Stimulated activated naive CD4-positive, alpha-beta T cell treated with Interleukin-2 at 50 U/mL for 16 hours (primary cell): ENCODE measurements at places on chromosomes 5 and 9.

GRCh38 chr9:22215521-22215920 lies 206.4 kb upstream of the CDKN2B start:
- no peak for DNase-seq

DNA sequence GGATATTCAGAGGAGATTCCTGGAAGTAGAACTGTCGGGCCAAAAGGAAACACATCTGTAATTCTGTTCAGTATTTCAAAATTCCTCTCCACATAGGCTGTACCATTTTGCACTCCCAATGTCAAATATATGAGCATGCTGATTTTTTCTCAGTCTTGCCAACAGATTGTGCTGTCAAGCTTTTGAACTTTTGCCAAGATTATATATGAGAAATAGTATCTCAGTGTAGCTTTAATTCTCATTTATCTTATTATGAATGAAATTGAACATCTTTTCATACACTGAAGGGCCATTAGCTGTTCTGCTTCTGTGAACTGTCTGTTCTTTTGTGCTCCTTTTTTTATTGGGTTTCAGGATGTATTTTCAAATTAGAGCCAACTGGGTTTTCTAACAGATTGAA lies 907.1 kb downstream of the MAT2B start:
- DNase-seq: no peak

DNA sequence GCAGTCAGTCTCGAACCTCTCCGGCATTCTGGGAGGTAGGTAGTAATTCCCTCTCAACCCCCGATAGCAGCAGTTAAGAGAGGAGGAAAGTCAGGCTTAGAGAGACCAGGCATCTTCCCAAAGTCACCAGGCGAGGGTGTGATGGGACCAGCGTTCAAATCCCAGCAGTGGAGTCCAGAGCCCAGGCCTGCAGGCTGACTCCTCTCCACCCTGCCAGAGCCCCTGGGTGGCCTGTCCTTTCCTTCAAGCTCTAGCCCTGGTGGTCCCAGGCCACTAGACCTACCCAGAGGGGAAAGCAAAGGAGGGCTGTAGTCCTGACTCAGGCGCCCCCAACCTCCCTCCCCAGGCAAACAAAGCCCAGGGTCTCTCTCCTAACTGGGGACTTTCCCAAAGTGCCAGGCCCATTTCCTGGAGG lies 4.2 kb upstream of the NR5A1 start:
- no peak for DNase-seq

DNA sequence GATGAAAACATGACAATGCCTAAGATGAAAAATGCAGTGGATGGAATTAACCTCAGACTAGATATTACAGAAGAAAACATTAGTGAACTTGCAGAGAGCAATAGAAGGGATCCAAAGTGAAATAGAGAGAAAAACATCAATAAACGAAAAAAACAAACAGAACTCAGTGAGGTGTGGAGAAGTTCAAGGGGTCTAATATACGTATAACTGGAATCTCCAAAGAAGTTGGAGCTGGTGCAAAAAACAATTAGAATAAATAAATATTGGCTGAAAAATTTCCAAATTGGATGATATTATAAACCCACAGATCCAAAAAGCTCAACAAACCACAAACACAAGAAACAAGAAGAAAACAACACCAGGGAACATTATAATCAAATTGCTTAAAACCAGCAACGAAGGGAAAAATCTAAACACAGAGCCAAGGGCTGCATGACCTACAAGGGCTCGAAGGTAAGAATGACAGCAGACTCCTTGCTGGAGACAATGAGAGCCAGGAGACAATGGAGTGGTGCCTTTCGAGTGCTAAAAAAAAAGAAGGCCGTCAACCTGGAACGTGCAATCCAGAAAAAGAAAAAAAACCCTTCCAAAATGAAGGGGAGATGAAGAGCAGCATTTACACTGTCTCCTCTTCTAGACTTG lies 11.8 kb downstream of the FAM163B start:
- no peak for DNase-seq

DNA sequence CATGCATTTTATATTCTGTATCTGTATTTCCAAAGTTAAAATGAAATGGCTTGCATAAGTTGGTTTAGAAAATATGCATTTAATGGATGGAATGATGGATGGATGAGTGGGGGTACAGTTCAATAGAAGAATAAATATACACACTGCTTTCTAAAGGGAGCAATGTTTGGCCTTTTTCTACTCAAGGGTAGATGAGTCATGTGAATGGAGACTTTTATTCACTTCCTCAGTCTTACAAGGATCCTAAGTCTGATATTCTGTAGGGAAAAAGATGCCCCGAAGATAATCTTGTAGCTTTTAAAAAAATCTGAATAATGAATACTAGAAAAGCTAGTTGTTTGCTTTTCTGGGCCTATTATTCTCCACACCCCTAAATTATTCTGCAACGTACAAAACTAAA lies 2112.1 kb downstream of the MAT2B start:
- DNase-seq: no peak

DNA sequence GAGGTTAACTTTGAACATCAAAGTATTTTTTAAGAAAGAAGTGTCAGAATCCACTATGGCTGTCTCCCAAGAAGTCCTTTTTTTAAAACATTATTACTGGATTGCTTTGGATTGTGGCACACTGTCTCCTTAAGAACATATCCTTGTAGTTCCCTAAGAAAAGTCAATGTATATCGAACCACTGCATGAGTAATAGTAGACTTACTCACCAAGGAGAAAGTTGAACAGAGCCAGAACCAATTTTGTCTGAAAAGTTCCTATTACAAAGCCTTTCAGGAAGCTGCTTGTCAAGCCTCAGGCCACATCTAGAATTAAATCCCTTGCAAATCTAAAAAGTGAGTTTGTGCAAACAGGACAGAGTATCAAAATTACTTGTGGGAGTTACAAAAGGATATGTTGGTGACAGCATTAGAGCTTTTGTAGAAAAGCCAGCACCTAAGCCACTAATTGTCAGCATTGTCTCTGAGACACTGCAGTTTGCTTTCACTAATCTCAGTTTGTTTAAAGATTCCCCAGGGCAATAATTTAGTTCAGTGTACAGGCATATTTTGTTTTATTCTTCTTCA lies 195.4 kb downstream of the MPDZ start:
- DNase-seq: no peak

DNA sequence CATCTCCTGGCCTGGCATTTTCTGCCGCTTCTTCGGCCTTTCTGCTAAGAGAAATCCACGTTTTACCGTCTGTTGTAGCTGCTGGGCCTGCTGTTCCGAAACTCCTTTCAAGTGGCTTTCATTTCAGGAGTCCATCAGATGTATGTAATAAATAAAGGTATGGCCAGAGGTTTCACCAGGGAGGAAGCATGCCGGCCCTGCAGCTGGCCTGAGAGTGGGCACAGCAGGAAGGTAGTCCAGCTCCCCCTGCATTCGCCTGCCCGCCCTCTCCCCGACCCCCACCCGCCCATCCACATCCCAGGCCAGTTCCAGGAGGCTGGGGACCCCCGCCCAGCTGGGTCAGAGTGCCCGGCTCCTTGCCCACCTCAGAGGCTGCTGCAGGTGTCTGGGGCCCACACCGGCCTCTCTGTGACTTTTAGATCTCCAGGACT lies 46.4 kb upstream of the EXOC3 start:
- no peak for DNase-seq
